ENCODE measurements at places on chromosomes 5 and 9.

- no peak for DNase-seq
Observed at GRCh38 chr5:165015126-165015525, 1509.7 kb downstream of the MAT2B start.

DNA sequence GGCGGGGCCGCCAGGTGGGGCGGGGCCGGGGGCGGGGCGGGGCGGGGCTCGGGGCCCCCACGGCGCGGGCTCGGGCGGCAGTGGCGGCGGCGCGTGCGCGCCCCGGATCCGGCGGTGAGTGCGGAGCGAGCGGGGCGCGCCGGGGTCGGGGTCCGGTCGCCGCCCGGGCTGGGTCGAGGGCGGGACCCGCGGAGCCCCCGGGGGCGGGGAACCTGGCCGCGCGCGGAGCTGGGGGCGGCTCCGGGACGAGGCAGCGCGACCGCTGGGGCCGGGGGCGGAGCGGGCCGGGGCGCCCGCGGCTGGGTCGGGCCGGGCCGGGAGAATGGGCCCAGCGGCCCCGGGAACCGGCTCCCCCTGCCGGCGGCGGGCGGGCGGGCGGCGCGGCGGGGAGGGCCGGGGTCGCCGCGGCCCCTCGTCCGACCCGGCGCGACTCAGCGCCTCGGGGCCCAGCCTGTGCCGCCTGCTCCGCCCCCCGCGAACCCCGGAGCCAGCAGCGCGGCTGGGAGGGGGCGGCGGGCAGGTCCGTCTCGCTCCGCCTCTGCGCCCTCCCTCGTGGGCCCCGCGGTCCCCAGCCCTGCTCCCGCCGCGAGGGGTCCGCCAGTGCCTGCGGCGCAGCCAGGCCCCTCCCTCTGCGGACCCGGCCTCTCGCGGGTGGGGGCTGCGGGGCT lies 3.1 kb downstream of the EGFL7 start:
- peak; percentile 50 for DNase-seq

DNA sequence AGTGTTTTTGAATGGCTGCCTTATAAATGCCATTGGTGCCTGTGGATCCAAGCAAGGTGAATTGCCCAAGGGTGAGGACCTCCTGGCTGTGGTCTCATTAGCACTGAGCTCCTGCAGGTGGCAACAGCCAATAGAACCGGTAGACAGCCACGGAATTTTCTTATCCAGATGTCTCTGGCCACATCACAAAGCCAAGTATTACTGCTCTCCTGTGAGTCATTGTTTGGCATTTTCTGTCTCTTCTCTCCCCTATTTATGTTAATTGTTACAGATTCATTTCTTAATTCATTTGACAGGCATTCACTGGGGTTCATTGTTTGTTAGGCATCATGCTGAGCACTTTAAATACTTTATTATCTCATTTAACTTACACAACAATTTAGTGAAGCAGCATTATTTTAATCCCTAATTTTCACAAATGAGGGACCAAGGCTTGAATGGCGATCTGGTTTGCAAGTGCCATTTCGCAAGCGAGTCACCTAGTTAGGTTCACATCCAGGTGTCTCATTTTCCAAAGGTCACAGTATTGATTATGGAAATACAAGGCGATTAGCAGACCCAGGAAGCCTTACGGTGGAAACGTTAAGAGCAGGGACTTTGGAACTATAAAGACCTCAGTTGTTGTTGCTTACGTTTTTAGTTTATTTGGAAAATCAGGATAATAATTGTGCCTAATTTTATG lies 58.2 kb upstream of the DPYSL3 start:
- no peak for DNase-seq

GRCh38 chr9:21653091-21653490 lies 149.3 kb upstream of the MTAP start:
- no peak for DNase-seq

DNA sequence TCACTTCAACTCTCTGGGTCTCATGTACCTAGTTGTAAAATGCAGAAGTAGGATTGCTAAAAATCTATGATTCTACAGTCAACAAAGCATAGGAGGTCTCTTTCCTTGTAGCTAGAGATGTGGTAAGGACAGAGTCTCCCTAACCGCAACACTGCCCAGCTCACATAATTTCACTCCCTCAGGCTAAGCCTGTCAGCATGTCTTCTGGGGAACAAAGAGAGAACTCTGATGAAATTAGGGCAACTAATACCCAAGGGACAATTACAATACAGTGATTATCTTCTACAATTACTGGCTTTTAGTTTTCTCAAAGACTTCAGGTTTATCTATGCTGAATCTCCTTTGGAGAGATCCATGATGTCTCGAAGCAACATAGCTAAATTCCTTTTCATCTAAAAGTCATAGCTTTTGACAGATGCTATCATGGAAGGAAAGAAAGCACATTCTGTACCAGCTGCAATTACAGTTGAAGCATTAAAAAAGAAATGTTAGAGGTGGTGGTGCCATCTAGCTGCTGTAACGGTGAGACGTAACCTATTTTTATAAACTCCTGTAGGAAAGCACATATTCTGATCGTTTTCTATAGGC lies 141.1 kb upstream of the TARS1 start:
- DNase-seq = no peak

- no peak for DNase-seq
Observed at GRCh38 chr5:3317051-3317795, 278.4 kb upstream of the IRX1 start.

GRCh38 chr5:35672995-35673394 lies 55.3 kb downstream of the SPEF2 start:
- DNase-seq = no peak

- no peak for DNase-seq
Observed at GRCh38 chr9:131238402-131239021, 37.8 kb downstream of the FAM78A start.

- no peak for DNase-seq
Observed at GRCh38 chr5:156584871-156585270, 257.9 kb downstream of the SGCD start.

DNA sequence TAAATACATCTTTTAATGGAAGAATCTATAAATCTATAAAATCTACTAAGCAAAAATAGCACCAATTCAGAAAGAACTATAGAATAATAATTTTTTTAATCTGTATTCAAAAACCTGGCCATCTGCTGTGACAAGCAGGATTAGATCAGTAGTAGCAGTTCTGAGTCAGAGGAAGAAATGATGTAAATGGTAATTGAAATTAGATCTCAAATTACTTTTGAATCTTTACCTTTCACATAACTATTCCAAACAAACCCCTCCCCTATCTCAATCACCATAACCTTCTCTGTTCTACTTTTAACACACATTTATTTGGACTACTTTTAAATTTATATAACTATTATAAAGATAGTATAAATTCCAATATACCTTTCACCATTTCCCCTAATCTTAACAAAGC lies 727.8 kb upstream of the FAM174A start:
- no peak for DNase-seq

- DNase-seq = peak; percentile 81
Observed at GRCh38 chr5:31232273-31232888, 38.9 kb downstream of the CDH6 start.

Data from NCI-H1417 (cell line).